AG04449 (cell line): ENCODE measurements at places on chromosomes 1 and 21.

DNA sequence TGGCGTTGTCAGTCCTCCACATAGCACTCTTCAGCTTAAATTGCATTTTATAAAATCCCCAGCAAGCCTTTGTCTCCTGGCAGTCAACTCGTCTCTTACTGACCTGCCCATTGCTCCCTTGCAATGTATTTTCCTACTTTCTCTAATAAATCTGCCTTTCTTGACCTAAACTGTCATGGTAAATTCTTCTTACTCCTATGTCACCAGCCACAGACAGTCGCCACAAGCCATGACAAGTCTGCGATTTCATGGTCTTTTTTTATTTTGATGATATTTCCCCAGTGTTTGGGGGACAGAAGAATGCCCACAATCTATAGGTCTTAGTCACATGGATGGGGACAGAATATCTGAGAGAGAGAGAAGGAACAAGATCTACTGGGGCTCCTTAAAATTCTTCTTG is 8.4 kb downstream of the IFNAR2 start:
- DNase-seq: no peak

- DNase-seq: no peak
Observed at GRCh38 chr1:45215485-45216199, 9.2 kb upstream of the ZSWIM5 start.

DNA sequence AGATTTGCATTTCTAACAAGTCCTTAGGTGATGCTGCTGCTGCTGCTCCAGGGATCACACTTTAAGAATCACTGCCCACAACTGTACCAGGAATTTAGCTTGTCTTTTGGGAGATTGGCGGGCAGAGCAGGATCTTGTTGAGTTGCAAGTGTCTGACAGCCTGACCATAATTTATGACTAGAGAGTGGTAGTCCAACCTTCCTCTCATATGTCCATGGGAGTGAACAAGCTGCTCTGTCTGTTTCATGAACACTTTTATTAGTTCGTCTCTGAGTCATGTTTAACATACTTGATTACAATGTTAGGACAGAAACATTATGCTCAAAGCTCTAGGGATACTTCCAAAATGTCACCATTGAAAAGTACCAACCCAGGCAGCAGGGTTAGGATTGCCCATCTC is 169.6 kb downstream of the TGFB2 start:
- DNase-seq: no peak

GRCh38 chr21:32212116-32212515 is 66.7 kb downstream of the MIS18A start:
- no peak for DNase-seq

GRCh38 chr21:43611598-43612369 is 47.5 kb downstream of the HSF2BP start:
- no peak for DNase-seq

GRCh38 chr1:185104083-185104482 is 52.7 kb downstream of the TRMT1L start:
- DNase-seq: no peak

DNA sequence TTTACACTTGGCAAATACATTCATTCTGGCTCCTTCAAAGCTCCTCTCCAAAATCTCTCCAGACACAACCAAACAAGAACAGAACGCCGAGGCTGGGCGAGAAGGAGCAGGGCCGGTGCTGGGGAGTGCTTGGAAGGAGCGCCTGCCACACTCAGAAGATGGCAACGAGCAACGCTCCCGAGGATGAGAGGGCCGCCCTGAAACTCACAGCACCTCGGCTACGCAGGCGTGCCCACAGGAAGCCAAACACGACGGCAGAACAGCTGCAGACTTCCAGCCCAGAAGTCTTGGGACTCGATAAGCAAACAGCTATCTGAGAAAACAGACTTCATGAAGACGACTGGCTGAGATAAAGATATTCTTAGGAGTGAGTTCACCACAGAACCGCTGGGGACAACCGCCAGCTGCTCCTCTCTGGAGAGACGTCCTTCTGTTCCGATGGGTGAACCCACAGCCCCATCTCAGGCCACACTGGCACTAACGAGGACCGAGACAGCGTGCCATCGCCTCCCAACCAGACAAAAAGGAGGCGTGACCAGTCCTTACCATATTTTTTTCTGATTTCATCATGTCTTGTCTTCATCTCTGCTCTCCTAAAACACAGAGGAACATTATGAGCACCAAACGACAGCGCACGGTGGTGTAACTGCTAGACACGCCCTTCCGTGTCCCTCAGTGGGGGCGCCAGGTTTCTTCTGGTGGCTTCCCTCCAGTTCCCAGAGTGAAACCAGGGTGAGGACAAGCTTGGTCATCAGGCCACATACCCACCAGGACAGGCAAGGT is 18.6 kb downstream of the PTTG1IP start:
- no peak for DNase-seq

DNA sequence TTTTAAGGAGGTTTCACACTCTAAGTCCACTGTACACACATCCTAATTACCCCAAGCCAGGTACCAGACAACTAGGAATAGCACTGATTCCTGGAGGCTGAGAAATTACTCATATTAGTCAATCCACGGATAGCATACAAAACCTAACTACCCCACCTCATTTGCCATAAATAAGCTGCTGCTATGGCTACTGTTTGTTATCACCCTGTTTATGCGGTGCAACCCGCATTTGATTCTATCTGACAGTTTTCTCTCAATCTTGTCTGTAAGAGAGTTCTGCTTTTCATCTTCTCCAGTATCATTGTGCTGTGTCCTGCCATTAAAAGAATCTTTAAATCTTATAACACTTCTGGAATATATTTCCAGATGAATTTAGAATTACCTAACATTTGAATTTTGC is 1496.5 kb downstream of the PLA2G4A start:
- no peak for DNase-seq

- DNase-seq: no peak
Observed at GRCh38 chr1:154955039-154955717, 721 bp downstream of the PBXIP1 start.

- DNase-seq: peak; percentile 65
Observed at GRCh38 chr1:67792103-67792502, 41.2 kb downstream of the GNG12 start.

GRCh38 chr1:91806769-91807700 is 78.9 kb downstream of the TGFBR3 start:
- no peak for DNase-seq

DNA sequence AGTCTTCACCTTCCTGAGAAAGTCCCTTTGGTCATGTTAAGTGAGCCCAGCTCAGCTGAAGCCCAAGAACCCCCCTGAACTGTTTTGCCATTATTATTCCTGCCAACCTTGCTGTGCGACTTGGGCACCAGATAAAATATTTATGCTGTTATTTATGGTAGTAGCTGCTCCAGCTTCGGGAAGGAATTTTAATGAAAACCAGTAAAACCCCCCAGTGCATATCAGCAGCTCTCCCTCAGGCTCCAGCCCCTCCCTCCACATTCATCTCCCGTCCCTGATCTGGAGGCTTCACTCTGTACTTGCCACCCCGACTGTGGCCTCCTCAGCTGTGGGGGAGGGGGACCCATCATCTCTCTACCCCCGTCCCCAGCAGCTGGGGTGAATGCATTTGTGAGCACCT is 12.7 kb downstream of the TTC22 start:
- DNase-seq: no peak

- no peak for DNase-seq
Observed at GRCh38 chr21:39688010-39688409, 57.0 kb upstream of the IGSF5 start.
